ENCODE measurements at places on chromosomes 2 and 18.

DNA sequence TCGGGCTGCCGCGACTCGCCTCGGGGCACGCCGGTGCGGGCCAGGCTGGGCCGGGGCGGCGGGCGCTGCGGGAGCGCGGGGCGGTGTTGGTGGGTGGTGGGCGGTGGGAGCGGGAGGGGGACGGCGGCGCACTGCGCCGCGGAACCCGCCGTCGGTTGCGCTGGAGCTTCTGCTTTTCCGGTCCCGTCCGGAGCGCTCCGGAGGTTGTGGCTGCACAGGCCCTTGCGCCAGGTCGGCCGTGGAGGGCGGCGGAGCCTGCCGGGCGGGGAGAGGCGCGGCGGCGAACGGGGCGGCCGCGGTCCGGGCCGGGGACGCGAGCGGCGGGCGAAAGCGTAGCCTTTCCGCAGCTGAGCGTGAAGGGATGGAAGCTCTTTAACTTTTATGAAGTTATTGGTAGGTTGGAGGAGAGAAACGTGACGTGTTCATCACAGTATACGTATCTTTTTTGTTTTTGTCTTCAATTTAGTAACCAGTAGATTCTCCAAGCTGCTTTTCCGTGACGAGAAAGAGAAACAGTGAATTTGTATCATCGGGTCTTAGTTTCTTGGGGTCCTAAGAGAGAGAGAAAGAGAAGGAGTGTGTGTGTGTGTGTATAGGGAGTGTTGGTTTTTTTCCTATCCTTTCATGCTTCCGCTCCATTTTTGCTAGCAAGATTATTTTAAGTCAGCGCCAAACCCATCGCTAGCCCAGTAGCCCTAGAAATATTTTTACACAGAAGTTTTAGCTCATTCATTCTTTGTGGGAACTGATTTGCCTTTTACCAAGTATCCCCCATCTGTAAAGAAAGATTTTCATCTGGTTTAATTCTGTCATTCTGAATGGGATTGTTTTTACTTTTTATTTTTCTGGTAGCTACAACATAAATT lies 535 bp downstream of the ATG4B start:
- DNase-seq: peak; percentile 36

- DNase-seq: no peak
Measured at GRCh38 chr2:11146076-11146475, 9.2 kb upstream of the SLC66A3 start.

DNA sequence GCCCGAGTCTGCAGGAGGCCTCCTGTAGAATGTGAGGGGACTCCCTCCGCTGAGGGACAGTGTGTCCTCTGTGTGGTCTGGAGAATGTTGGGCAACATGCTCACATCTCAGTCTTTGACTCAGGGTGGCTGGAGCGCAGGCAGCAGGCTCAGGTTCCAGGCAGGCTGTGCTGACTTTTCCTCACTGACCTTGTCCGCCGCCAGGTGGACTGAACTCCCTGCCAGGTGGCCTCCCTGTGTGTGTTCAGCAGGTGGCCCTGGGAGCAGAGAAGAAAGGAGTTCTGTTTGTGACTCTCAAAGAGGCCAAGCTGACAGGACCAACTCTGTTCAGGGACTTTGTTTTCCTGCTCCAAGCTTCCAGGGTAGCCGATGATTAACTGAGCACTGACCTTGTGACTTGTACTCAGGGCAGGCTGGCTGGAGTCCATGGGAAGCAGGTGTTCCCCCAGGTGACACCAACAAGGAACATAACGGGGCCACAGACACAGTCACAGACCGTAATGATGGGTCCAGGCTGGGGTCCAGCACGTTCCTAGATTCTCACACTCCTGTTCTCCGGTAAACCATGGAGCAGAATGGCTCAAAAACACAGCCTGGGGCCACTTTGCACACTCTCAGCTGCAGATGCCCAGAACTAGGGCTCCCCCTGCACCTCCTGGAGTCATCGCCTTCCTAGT lies 439.8 kb downstream of the RNF144A start:
- DNase-seq: no peak

DNA sequence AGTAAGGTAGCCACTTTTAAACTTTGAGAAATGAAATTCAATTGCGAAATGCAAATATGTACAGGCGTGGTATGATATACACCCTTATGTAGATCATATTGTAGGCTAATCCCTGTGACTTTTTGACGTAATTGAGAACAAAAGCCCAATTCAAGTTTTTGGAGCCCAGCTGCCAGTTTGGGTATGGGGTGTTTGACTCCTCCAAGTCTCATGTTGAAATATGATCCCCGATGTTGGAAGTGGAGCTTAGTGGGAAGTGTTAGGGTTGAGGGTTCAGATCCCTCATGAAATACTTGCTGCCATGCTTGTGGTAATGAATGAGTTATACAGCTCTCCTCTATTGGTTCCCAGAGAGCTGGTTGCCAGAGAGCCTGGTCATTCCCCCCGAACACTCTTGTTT lies 1666.8 kb downstream of the SUCLG1 start:
- DNase-seq: no peak

DNA sequence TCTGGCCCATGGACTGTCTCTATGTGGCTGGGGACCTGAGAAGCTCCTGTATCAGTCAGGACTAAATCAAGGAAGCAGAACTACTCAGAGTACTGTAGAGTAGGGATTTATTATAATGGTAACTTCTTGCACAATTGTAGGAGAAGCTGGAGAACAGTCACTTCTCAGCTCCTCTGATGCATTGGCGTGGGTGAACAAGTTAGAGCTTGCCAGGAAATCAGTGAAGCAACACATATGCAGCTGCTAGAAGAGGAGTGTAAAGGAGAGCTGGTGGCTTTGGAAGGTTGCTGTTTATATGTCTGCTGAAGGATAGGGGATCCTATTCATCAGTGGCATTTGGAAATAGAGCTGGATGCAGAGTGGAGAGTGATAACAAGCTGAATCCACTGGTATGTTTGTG lies 215.5 kb upstream of the CWC22 start:
- DNase-seq: no peak

GRCh38 chr2:1511455-1511854 lies 98.2 kb downstream of the TPO start:
- no peak for DNase-seq

DNA sequence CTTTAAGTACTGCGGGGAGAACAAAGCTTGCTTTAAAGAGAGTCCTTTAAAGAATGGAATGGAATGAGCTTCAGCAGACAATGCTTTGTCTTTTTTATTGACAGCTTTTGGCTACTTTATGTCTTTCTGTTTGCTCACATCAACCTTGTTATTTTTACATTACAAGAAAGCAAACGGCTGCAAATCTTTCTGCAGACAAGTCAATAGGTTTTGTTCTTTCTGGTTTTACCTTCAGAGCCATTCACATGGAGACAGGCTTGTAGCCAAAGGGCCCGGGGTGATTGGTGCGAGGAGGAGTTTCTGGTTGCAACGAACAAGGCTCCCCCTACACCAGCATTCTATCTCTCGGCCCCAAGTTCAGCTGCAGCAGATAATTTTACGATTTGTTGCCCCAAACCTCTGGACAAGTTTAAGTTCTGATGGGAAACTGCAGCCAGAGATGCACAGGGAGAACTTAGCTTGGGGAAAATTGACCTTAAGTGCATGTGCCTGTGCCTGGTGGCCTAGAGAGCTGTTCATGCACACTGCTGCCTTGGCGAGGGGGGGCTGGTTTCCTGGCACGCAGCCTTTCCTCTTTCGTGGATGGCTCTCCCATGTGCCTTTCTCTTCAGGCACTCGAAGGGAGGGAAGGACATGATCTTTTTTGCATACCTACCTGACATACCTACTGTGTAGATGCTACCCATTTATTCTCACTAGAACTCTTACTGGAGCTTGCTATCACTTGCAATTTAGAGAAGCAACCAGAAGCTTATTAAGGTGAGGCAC lies 543.2 kb downstream of the DCDC2C start:
- DNase-seq: no peak

GRCh38 chr2:191946471-191947182 lies 99.7 kb upstream of the CAVIN2 start:
- no peak for DNase-seq

DNA sequence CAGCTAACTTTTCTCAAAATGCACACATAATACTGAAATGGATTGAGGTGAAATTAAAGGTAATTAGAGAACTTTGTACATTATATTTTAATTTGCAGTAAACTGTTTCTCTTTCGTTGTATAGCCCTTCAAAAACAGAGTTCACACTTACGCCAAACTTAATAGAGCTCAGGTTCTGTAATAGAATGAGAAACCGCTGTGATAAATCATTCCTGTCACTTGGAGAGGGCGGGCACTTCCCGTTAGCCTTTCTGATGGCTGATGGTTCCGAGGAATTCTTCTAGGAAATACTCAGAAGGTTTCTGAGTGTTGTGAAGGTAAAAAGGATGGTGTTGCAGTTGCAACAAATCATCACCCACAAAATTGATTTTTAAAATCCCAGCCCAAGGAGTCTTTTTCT lies 155.8 kb upstream of the ALKAL2 start:
- DNase-seq: no peak

- DNase-seq: no peak
Measured at GRCh38 chr2:117956036-117956796, 57.7 kb downstream of the CCDC93 start.

- no peak for DNase-seq
Measured at GRCh38 chr2:142868229-142868762, 9.2 kb upstream of the KYNU start.

GRCh38 chr2:156532989-156533388 lies 96.8 kb downstream of the GPD2 start:
- DNase-seq: no peak

GRCh38 chr2:10383960-10384734 lies 64.0 kb downstream of the ODC1 start:
- no peak for DNase-seq

DNA sequence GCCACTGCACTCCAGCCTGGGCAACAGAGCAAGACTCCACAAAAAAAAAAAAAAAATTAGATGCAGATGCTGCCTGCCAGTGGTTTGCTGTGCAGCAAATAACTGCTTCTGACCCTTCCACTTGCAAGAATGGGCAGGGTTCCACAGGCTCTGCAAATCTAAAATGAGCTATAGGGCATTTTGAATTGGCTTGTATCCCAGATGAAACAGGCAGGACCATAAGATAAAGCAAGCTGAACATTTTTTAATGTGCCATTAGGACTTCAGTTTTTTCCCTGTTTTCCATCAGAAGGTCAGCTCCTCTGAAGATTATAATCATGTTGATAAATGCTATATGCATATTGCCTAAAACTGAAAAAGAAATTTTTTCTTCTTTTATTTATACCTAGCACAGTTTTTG lies 15.7 kb upstream of the FZD7 start:
- no peak for DNase-seq

GRCh38 chr2:26570083-26570430 lies 71.1 kb downstream of the CIB4 start:
- DNase-seq: no peak

DNA sequence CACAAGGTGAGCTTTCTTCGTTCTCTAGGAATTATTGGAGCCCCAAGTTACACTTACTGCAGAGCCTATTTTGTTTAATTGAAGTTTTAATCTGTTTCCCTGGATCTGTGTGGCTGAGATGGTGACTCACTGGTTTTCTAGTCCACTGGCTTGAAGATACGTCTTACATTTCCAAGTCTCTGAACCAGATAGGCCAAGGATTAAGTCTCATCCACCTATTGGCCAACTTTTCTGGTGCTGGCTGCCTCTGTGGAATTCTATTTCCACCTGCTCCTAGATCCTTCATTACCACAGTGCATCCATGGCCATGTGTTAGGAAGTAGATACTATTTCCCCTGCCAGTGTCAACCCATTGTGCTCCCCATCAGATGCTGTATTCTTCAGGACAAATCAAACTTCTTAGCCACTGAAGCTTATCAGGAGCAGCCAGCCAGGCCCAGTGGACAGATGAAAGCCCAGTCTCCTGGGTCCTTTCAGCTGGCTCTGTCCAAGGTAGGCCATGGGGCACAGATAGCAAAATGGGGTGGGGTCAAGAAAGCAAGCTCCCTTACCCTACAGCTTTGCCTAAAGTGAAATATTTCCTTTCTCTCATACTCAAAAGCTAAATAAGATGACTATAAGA lies 198.8 kb upstream of the TCF4 start:
- no peak for DNase-seq

Measured in activated CD4-positive, alpha-beta T cell treated with anti-CD3 and anti-CD28 coated beads, Interleukin-2, amount 50 U/mL, for 4 hours (primary cell).